ENCODE measurements at places on chromosomes 16 and 17. TPM values are rescaled to one million over a fixed set of nuclear protein-coding genes. Genes with fewer than 3 reads are reported as not detected.
A peak's percentile ranks its signal among the peaks of the same experiment; 100 is the strongest.

GRCh38 chr17:50566886-50567285, 6.4 kb downstream of the CACNA1G start:
- no peak overlapping the region for H3K27ac ChIP-seq
- peaks cover 53% of the 10 kb centered on the region for H3K27me3 ChIP-seq
- peaks cover 21% of the 10 kb centered on the region for H3K4me1 ChIP-seq
- no peaks in the 10 kb centered on the region for H3K36me3 ChIP-seq

- DNase-seq = no peak
- peaks cover 58% of the 10 kb centered on the region for H3K36me3 ChIP-seq
- H3K27me3 ChIP-seq = no peaks in the 10 kb centered on the region
- no peak overlapping the region for H3K27ac ChIP-seq
Observed at GRCh38 chr17:49624896-49625295, 49.2 kb downstream of the NXPH3 start.

- DNase-seq = peak; percentile 48
- H3K36me3 ChIP-seq = no peaks in the 10 kb centered on the region
- H3K4me1 ChIP-seq = peaks cover 7% of the 10 kb centered on the region
- no peak overlapping the region for H3K4me3 ChIP-seq
Observed at GRCh38 chr17:259341-259976, 78.0 kb upstream of the DOC2B start.

DNA sequence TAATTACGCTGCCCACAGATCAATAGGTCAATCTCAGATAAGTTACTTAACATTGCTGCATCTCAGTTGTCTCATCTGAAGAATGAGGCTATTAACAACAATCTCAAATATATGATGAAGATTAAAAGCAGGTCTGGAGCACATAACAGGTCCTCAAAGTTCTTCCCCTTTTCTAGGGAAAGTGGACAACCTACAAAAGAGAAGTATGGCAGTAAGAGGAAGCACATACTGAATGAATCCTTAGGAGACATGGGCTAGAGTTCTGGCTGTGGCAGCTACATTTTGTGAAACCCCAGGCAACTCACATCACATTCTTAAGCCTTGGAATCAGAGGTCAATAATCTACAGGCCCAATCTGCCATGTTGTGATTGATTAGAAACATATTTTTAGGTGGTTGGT, 180.6 kb downstream of the PCTP start:
- H3K27me3 ChIP-seq = no peaks in the 10 kb centered on the region
- H3K27ac ChIP-seq = no peak overlapping the region
- no peaks in the 10 kb centered on the region for H3K36me3 ChIP-seq
- H3K4me3 ChIP-seq = no peak overlapping the region
- no peak for DNase-seq

DNA sequence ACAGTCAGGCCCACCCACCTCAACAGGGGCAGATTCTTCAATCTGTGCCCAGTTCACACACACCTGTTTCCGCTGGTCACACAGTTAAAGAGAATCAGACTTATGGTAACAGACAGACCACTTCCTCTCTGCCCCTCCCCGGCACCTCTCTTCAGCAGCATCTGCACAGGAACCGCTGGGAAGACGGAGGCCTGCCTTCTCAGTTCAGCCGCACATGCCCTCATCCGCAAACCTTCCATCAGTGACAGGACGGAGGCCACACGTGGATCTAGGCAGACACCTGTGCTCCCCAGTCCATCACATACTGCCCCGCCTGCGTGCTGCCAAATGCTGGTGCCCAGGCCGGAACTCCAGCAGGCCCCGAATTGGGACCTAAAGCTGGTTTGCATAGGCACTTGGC, 10.3 kb downstream of the PHB1 start:
- H3K4me3 ChIP-seq = no peak overlapping the region
- peak overlapping the region; percentile 1 for H3K27ac ChIP-seq
- DNase-seq = peak; percentile 89
- no peaks in the 10 kb centered on the region for H3K27me3 ChIP-seq
- H3K36me3 ChIP-seq = peaks cover 71% of the 10 kb centered on the region
- peaks cover 35% of the 10 kb centered on the region for H3K4me1 ChIP-seq

GRCh38 chr16:85853547-85854545, 45.1 kb upstream of the IRF8 start:
- no peaks in the 10 kb centered on the region for H3K36me3 ChIP-seq
- H3K27ac ChIP-seq = no peak overlapping the region
- H3K4me3 ChIP-seq = no peak overlapping the region

GRCh38 chr17:3666516-3666915, 1.9 kb downstream of the TAX1BP3 start:
- H3K4me3 ChIP-seq = no peak overlapping the region
- H3K4me1 ChIP-seq = peaks cover 45% of the 10 kb centered on the region
- no peaks in the 10 kb centered on the region for H3K27me3 ChIP-seq
- peaks cover 20% of the 10 kb centered on the region for H3K36me3 ChIP-seq
- no peak for DNase-seq

DNA sequence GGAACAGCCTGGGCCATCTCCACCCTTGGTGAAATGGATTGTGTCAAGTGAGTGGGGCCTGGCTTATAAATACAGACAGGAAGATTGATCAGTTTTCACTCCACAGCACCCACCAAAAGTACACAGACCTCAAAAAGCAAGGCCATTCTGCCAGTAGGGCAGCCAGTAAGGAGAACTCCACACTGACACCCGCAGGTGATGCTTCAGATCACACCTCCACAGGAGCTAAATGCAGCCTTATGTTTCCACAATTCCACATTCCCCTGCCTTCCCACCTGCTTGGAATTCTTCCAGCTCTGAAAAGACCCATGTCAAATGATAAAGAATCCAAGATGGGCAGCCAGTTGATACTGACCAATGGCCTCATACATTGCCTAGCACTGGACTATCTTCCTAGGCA, 191.1 kb downstream of the ZFHX3 start:
- no peaks in the 10 kb centered on the region for H3K36me3 ChIP-seq
- DNase-seq = no peak
- H3K27me3 ChIP-seq = no peaks in the 10 kb centered on the region
- no peak overlapping the region for H3K4me3 ChIP-seq

GRCh38 chr16:76653390-76654026, 376.3 kb downstream of the CNTNAP4 start:
- no peaks in the 10 kb centered on the region for H3K4me1 ChIP-seq
- H3K36me3 ChIP-seq = no peaks in the 10 kb centered on the region
- no peak overlapping the region for H3K4me3 ChIP-seq
- no peak for DNase-seq
- no peak overlapping the region for H3K27ac ChIP-seq
- no peaks in the 10 kb centered on the region for H3K27me3 ChIP-seq

DNA sequence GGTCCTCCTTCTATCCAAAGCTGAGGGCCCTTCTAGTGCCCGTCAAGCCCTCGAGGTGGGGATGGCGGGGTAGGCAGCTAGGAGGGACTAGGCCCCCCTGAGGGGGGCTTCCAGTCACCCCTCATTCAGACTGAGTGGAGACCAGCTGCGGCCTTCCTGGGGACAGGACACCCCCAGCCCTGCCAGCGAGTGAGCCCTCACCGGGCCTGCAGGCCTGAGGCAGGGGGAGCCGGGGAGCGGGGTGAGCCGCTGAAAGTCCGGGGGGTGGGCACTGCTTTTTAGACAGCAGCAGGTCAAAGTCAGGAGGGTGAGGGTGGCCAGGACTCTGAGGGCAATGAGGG, 8.7 kb upstream of the KREMEN2 start:
- no peaks in the 10 kb centered on the region for H3K4me1 ChIP-seq
- peak; percentile 63 for DNase-seq
- H3K27me3 ChIP-seq = peaks cover 68% of the 10 kb centered on the region
- peaks cover 4% of the 10 kb centered on the region for H3K36me3 ChIP-seq
- no peak overlapping the region for H3K4me3 ChIP-seq
- H3K27ac ChIP-seq = no peak overlapping the region

- H3K4me1 ChIP-seq = peaks cover 46% of the 10 kb centered on the region
- DNase-seq = no peak
- H3K27ac ChIP-seq = no peak overlapping the region
- no peaks in the 10 kb centered on the region for H3K36me3 ChIP-seq
- H3K4me3 ChIP-seq = no peak overlapping the region
Observed at GRCh38 chr17:57853695-57854094, 3.9 kb upstream of the MRPS23 start.

GRCh38 chr16:50640391-50640790, 40.7 kb downstream of the SNX20 start:
- no peak overlapping the region for H3K27ac ChIP-seq
- H3K27me3 ChIP-seq = peaks cover 6% of the 10 kb centered on the region
- no peak overlapping the region for H3K4me3 ChIP-seq
- DNase-seq = no peak

GRCh38 chr16:67926181-67926750, 5.4 kb downstream of the CTRL start:
- H3K27me3 ChIP-seq = no peaks in the 10 kb centered on the region
- no peak overlapping the region for H3K27ac ChIP-seq
- H3K4me1 ChIP-seq = peaks cover 28% of the 10 kb centered on the region
- H3K4me3 ChIP-seq = no peak overlapping the region
- peaks cover 36% of the 10 kb centered on the region for H3K36me3 ChIP-seq

- H3K27me3 ChIP-seq = peaks cover 4% of the 10 kb centered on the region
- H3K4me3 ChIP-seq = no peak overlapping the region
- no peak for DNase-seq
- H3K36me3 ChIP-seq = no peaks in the 10 kb centered on the region
- no peak overlapping the region for H3K27ac ChIP-seq
Observed at GRCh38 chr16:79334127-79334526, 266.4 kb downstream of the MAF start.

DNA sequence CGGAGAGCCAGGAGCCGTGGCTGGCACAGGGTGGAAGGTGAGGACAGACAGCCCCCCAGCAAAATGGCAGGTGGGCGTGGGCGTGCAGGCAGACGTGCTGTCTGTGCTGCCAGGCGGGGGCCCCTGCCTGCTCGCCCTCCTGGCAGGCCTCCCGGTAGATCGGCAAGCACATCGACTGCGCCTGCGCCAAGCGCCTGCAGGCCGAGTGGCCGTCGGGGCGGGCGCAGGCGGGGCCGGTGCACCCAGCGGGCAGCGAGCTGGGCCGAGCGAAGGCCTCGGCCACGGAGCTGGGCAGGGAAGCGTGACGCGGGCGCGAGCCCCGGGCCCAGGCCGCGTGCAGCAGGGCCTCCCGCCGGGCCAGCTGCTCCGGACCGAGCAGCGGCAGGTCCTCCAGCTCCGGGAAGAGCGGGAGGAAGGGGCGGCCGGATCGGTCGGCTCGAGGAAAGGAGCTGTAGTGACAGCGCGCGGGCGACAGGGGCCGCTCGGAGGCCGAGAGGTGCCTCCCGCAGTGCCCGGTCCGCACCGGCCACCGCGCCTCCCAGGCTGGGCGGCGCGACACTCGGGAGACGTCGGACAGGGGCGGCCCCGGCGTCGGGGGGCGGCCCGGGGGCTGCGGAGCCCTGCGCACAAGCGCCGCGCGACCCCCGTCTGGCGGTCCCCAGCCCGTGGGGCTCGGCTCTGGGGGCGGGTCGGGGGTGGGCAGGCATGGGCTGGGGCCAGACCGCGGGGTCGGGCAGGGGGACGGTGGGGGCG, 16.9 kb downstream of the GRIN2C start:
- DNase-seq = no peak
- H3K36me3 ChIP-seq = peaks cover 15% of the 10 kb centered on the region
- H3K27ac ChIP-seq = no peak overlapping the region
- H3K4me3 ChIP-seq = peak overlapping the region; percentile 37
- H3K27me3 ChIP-seq = no peaks in the 10 kb centered on the region

DNA sequence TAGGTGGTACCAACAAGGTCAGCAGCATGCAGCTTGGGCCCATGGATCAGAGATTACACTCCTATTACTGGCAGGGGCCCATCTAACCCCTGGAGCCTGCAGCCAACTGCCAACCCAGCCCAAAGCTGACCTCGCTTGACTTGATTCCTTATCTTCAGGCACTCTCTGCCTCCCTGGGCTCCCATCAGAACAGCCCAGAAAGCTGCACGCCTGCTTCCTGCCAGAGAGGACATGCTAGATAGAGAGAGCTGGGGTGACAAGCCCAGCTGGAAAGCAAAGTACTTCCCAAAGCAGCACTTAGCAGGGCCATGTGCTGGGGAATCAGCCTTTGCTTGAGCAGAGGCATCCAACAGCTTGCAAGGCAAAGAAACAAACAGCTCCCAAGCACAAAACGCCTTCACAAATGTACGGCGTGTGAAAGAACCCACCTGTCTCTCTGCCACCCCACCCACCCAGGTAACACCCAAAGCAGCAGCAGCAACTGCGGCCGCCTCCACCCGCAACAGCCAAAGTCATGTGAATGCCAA, 74.2 kb upstream of the NLK start:
- no peak overlapping the region for H3K4me3 ChIP-seq
- DNase-seq = peak; percentile 76
- no peak overlapping the region for H3K27ac ChIP-seq
- no peaks in the 10 kb centered on the region for H3K36me3 ChIP-seq
- H3K4me1 ChIP-seq = peaks cover 6% of the 10 kb centered on the region
- H3K27me3 ChIP-seq = no peaks in the 10 kb centered on the region

DNA sequence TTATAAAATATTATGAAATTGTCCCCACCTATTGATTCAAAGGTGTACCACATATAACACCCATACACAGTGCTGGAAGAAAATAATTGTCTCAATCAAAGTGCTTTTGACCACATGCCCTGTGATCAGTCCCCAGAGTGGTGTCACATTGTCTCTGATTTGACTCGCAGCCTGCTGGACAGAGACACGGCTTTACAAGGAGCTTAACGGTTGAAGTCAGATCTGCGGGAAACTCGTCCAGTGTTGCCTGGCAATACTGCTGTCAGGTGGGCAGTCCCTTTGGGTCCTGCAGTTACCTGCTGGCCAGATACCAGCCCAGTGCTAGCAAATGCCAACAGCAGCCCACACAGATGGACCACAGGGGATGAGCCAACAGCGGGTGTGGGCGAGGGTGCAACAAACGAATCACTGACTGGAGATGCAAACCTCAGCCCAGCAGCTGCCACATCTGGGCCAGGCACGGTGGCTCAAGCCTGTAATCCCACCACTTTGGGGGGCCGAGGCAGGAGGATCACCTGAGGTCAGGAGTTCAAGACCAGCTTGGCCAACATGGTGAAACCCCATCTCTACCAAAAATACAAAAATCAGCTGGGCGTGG, 26.2 kb upstream of the SSTR2 start:
- H3K27me3 ChIP-seq = no peaks in the 10 kb centered on the region
- no peak overlapping the region for H3K27ac ChIP-seq
- H3K36me3 ChIP-seq = no peaks in the 10 kb centered on the region
- H3K4me3 ChIP-seq = no peak overlapping the region
- peaks cover 33% of the 10 kb centered on the region for H3K4me1 ChIP-seq

The PPP1R1B gene
- total RNA-seq = not detected

The PEMT gene
- 13.9 TPM for total RNA-seq

The XAF1 gene
- total RNA-seq = 117 TPM

The FOXJ1 gene
- not detected for total RNA-seq

The KRT17 gene
- total RNA-seq = not detected

The SSTR5 gene
- total RNA-seq = not detected

The MRPS23 gene
- 24.2 TPM for total RNA-seq

The SLFN12L gene
- total RNA-seq = 29.5 TPM

The SMTNL2 gene
- total RNA-seq = 0.42 TPM

The CACNG1 gene
- total RNA-seq = not detected

The CDH5 gene
- 33.2 TPM for total RNA-seq

The SDR42E1 gene
- total RNA-seq = 3.0 TPM

The HBA1 gene
- 25,333 TPM for total RNA-seq

The OR3A2 gene
- not detected for total RNA-seq

The RHBDF1 gene
- 15.6 TPM for total RNA-seq

The CCR7 gene
- 75.9 TPM for total RNA-seq

The PMP22 gene
- total RNA-seq = 40.0 TPM
